ENCODE measurements at places on chromosomes 2 and 18.
A peak's percentile ranks its signal among the peaks of the same experiment; 100 is the strongest.

- DNase-seq: peak; percentile 41
These were observed 29.2 kb upstream of the TEX44 start for GRCh38 chr2:231563378-231563961.

GRCh38 chr2:1305342-1306013, 107.8 kb upstream of the TPO start:
- no peak for DNase-seq

- DNase-seq: peak; percentile 93
These were observed at the start of gene ZSWIM2 for GRCh38 chr2:186848873-186849578. TSS of gene ZSWIM2 (minus strand) at chr2:186849170. CDS start at chr2:186849130, 40 bp downstream.

- DNase-seq: no peak
These were observed 19.4 kb downstream of the COL4A3 start for GRCh38 chr2:227183657-227184367.

GRCh38 chr2:118548880-118549488, 298.5 kb downstream of the EN1 start:
- DNase-seq: no peak

DNA sequence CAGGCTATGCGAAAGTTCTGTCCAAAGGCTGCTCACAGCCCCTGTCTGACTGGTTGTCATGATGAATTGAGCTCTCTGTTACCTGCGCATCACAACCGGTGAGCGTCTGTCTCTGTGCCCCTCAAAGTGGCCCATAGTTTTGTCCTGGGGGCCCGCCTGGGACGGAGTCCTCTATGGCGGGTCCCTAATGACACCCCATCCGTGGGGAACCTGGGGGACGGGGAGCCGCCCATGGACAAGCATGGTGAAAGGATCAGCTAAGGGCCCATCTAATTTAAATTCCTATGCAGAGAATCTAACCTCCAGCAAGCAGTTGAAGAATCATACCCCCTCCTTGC, 473 bp downstream of the ELMOD3 start:
- DNase-seq: peak; percentile 9

DNA sequence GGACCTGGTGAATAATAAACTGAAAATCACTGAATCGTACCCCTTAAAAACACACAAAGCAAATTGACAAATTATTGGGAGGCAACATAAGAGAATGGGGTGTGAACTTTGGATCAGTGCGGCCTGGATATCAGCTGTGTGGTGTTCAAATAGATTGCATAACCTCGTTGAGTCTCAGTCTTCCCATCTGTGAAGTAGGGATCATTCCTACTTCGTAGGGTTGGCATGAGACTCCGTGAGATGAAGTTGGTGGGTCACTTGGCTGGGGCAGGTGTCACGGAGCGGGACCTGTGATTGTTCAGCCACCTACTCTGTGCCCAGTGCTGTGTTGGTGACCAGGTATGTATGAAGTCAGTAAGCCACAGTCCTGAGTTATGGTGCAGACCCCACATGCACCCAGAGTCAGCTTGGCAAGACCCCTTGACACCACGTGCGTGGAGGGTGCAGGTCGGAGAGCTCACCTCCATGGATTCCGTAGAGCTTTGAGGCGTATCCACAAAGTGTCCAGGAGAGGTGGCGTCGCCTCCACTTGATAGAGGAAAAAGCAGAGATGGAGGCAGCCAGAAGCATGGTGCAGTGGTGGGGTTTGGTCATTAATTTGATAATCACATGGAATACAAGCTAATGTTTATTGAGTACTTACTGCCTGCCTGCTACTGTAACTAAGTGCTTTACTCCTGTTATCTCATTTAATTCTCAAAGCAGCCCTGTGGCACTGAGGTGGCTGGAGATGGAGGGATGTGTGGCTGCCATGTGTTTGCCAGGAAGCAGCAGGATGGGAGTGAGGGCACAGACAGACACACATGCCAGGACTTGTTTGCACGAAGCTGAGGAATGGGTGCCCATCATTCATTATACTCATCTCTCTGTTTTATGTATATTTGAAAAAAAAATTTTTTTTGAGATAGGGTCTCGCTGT, 35.8 kb downstream of the HPCAL1 start:
- DNase-seq: no peak

- no peak for DNase-seq
These were observed 95.0 kb downstream of the PRPF40A start for GRCh38 chr2:152622219-152622618.

DNA sequence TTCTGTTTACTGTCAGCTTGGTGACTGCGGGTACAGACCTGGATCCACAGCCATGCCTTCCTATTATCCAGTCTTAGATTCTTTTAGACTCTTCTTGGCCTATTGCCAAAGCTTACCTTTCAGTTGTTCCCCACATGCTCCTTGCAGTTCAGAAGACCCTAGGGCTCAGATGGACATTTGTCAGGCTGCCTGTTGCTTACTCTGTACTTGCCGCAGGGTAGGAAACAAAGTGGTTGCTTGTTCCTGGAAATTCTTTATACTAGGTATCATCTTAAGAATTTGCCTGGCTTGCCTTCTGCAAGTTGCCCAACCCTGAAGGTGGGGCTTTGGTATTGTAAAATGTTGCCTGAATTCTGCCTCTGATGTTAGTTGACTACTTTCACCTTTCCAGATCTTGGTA, 24.4 kb downstream of the CD28 start:
- DNase-seq: no peak

DNA sequence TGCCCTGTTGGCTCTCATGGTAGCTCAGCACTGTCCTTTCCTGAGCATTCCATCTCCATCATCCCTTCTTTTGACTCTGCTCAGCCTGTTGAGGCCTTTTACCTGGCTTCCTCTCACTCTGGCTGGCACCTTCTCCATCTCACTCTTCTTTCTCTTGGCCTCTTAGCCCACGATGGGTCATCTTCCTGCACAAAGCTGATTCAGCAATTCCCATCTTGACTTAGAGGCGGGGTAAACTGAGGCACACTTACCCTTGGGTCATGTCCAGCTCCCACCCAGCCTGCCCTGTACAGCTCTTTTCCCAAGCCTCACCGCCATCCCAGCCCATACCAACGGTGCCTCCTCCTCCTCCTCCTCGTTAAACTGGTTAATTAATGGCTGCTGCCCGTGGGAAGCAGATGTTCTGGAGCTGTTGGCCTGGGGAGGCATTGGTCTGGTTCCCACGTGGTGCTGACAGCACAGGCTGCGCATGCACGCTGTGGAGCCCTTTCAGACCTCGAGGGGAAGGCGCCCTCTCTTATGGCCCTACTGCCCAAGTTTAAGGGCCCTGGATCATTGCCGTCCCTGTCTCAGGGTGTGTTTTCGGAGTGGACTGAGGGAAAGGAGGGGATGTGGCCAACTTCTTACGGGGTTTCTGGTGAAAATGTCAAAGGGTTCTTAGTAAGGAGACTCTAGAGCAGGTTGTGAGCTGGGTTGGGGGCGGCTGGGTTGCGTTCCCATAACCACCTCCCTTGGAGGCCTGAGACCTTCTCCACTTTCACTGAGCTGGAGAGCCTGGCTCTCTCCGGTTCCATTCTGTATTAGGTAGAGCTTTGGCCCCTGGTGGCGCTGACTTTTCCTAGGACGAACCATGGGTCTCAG, 10.9 kb downstream of the WNT10A start:
- no peak for DNase-seq

DNA sequence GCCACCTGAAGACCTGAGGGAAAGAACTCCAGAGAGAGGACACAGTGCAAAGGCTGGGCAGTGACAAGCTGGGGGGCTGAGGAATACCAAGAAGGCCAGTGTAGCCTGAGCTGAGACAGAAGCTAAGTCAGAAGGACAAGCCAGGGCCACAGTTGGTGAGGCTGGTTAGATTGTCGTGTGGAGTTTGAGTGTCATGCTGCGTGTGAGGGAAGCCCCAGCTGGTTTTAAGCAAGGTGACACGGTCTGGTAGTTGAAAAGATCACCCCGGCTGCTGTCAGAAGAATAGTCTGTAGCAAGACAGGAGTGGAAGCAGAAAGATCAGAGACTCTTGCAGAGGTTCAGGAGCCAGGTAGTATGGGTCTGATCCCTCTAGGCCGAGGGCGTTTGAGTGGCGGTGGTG, 50.6 kb upstream of the RMDN2 start:
- no peak for DNase-seq

GRCh38 chr2:184455624-184456023, 142.7 kb upstream of the ZNF804A start:
- peak; percentile 3 for DNase-seq

DNA sequence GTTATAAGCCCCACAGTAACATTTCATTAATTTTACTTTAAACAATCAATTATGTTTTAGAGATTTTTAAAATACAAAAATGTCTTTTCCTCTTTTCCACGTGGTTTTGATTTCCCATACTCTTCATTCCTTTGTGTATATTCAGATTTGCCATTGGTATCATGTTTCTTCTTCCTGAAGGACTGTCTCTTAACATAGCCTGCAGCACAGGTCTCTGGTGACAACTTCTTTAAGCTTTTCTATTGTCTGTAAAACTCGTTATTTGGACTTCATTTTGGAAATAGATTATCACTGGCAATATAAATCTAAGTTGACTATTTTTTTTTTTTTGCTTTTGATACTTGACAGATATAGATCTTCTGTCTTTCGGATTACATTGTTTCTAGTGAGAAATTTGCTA, 115.2 kb upstream of the KLHL29 start:
- peak; percentile 35 for DNase-seq

- DNase-seq: no peak
These were observed 80.1 kb downstream of the MBP start for GRCh38 chr18:77052297-77052982.

DNA sequence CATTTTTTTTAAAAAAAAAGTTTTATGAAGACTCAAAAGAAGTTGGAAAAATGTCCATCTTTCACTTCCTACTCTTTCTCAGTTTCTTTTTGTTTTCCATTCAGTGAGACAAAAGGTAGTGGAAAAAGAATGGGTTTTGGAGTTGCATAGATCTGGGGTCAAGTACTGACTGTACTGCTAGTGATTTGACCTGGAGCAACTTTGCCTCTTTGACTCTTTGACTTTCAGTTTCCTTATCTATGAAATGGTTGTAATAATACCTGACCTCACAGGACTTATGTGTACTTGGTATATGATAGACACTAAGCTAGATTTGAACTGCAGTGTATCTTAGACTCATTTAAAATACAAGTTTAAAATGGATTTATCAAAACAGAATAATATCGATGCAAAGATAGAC, 3.5 kb upstream of the KCNE4 start:
- no peak for DNase-seq

DNA sequence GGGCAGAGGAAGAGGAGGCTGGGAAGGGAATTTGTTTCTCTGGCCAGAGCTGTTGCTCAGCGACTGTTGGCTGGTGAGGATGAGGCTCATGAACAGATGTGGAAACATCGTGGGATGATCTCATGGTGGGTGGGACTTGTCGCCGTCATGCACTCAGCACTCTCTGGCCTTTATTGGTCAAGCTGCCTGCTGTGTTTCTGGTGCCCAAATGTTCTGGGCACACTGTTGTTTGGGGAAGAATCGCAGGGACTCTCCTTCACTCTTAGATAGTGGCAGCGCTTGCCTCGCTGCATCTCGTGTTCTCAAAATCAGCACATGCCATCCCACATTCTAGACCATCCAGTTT, 145.6 kb downstream of the AGAP1 start:
- DNase-seq: peak; percentile 70

Data from fibroblast of skin of right biceps (primary cell).